ENCODE measurements at places on chromosomes 4 and X. TPM values are rescaled to one million over a fixed set of nuclear protein-coding genes. Genes with fewer than 3 reads are reported as not detected.
A peak's percentile ranks its signal among the peaks of the same experiment; 100 is the strongest.

- DNase-seq = no peak
These were observed 168.6 kb downstream of the COX18 start for GRCh38 chr4:72900952-72901351.

DNA sequence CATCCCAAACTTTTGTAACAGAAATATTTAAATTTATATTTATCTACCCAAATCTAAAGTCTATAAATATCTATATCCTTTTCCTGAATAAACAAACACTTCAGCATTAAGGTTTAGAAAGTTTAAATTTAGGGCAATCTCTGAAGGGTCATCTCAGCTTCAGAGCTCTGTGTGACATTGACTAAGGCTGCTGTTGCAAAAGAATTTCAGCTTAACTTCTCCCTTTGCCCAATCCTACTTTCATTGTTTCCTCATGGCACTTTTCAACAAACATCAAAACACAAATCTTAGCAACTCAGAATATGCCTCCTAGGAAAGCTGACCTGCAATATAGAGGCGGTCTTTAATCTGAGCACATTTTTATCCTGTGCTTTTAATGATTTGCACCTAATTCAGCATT, 79.7 kb upstream of the BANK1 start:
- no peak for DNase-seq

ITM2A gene
- 28.1 TPM for total RNA-seq

COL25A1 gene
- total RNA-seq = 0.55 TPM

GRCh38 chr4:39638354-39639239, at the start of gene SMIM14:
Gene SMIM14, minus strand, starts transcription at chr4:39638865. Its CDS starts 33,720 bp downstream, at chr4:39605145.
- peak; percentile 97 for DNase-seq

DNA sequence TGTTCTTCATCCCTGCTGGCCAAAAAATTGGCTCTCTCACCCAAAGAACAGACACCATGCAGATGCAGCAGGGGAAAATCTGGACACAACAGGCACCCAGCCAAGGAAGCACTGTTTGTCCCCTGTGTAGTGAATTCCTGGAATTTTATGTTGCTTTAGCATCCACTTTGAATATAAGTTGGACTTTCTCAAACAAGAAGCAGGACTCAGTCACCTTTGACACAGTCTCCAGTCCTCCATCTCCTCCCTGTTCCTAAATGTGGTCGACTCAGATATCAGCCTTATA, 11.8 kb downstream of the ZNF182 start:
- DNase-seq = no peak

FGFBP1 gene
- not detected for total RNA-seq

RNF128 gene
- total RNA-seq = 144 TPM

SPARCL1 gene
- 539 TPM for total RNA-seq

DNA sequence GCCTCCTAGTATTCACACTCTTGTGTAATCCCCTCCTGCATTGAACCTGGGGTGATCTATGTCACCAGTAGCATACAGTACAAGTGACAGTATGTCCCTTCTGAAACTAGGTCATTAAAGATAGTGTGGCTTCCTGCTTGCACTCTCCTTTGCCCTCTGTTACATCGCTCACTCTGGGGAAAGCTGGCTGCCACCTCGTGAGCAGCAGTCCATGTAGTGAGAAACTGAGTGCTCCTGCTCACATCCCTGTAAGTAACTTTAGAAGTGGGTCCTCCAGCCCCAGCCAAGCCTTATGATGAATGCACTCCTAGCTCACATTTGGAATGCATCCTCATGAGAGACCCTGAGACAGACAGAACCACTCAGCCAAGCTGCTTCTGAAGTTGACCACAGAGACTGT, 89.8 kb upstream of the TNIP3 start:
- no peak for DNase-seq

- no peak for DNase-seq
These were observed 29.8 kb downstream of the ACOX3 start for GRCh38 chr4:8410641-8411271.

ALAS2 gene
- 0.78 TPM for total RNA-seq

GRCh38 chr4:185730387-185730786, 81.6 kb downstream of the SORBS2 start:
- DNase-seq = no peak

- no peak for DNase-seq
These were observed 56.4 kb downstream of the C4orf33 start for GRCh38 chr4:129152350-129152749.

MAGEA8 gene
- total RNA-seq = not detected

CSAG2 gene
- not detected for total RNA-seq

DNA sequence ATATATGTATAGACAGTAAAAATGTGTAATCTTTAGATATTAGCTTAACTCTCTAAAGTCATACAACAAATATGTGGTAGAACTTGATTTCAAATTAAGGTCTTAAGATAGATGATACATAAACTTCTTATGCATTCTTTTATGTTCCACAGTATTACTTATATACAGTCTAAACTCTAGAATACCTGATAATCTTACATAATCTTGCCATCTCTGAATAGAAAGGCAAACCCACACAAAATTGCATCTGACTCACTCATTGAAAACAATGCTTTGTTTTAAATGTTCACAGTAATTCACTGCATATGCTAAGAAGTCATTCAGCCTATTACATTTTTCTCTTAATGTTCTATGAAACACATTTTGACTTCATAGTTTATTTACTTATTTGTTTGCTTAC, 10.1 kb downstream of the SULT1B1 start:
- DNase-seq = no peak

DNA sequence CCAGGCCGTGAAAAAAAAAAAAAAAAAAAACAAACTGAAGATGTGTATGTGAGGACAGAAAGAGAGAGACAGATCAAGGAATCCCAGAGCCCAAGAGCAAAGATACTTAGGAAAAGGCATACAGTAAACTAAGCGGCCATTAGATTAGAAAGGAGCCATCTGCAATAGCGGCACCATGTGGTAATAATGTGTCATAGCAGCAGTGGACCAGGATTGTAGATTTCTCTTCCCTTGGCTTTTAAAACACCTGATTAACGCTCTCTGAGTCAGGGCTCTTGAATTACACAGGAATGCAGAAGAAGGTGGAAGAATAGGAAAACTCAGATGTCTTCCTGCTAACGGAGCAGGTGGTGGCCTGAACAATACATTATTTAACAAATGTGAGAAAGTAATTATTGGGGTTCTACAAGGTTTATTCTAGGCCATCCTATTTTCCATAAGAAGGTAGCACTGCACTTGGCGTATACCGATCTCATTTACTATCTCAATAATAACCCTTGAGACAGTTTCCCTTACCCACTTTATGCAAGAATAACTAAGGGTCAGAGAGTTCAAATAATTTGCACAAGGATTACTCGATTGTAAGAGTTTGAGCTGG, 182.7 kb downstream of the KCNIP4 start:
- DNase-seq = peak; percentile 26

GRCh38 chr4:8274765-8275547, 5.4 kb downstream of the HTRA3 start:
- peak; percentile 80 for DNase-seq

GRCh38 chr4:165288639-165289422, 38.6 kb upstream of the MSMO1 start:
- no peak for DNase-seq

ITGB1BP2 gene
- 7.0 TPM for total RNA-seq

RGN gene
- 7.6 TPM for total RNA-seq

RAB9B gene
- total RNA-seq = 5.7 TPM

- no peak for DNase-seq
These were observed 41.5 kb downstream of the SOWAHB start for GRCh38 chr4:76856243-76857073.

HTN1 gene
- not detected for total RNA-seq

- no peak for DNase-seq
These were observed 21.6 kb downstream of the CCNG2 start for GRCh38 chr4:77178560-77178959.

DNA sequence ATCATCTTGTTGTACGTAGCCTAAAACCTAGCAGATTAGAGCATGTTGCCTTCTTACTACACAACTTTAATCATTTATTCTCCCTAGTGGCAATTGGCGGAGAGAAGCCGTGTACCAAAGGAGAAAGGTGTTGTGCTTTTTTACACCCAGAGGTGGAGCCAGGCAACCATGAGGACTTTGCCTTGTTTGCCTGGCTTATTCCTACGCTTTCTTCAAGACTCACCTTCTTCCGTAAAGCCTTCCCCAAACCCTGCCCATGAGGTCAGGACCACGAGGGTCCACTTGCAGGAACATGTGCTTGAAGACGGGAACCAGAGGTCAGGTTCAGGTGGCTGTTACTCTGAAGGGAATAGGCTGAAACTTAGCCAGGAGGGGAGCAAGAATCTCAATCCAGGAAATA, 290.5 kb downstream of the RAB28 start:
- no peak for DNase-seq

NAT8L gene
- total RNA-seq = 0.40 TPM

DNA sequence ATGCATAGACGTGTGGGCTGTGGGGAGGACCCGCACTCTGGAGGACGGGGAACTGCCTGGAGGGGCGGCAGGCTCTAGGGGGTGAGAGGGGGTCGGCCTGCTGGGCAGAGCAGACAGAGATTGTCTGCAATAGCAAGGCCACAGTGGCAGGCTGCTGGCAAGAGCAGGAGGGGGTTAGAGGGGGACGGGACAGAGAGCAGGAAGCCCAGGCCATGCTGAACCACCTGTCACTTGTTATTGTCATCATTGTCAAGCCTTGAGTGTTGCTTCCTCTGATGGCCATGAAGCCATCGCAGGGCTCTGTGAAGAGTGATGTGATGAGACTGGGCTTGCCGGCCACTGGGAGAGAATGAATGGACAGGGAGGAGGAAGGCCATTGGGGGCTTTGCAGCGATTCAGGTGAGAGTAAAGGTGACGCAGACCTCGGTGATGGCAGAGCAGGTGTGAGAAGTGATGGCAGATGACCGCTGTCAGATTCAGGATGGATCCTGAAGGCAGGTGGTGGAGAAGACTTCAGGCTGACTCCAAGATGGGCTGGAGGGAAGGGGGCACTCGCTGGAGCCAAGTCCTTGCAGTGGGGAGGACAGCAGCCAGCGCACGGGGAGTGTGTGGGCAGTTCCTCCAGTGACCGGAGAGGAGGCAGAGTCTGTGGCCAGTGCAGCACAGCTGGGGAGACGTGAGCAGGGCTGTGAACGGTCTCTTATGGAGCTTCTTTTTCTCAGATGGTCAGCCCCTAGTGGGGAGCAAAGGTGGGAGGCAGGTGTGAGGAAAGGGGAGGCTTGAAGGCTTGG, 43.6 kb downstream of the HTT-AS start:
- DNase-seq = no peak

DNA sequence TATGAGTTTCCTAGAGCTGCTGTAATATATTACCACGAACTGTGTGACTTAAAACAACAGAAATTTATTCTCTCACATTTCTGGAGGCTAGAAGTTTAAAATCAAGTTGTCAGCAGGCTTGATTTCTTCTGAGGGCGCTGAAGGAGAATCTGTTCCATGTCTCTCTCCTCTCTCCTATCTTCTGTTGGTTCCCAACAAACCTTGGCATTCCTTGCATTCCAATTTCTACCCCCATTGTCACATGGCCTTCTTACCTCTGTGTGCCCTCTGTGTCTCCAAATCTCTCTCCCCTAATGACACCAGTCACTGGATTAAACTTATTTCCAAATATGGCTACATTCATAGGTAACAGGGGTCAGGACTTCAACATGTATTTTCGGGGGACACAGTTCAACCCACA, 672.7 kb downstream of the RPA4 start:
- no peak for DNase-seq

GRCh38 chrX:100643212-100643611, 787 bp upstream of the SRPX2 start:
- no peak for DNase-seq

DNA sequence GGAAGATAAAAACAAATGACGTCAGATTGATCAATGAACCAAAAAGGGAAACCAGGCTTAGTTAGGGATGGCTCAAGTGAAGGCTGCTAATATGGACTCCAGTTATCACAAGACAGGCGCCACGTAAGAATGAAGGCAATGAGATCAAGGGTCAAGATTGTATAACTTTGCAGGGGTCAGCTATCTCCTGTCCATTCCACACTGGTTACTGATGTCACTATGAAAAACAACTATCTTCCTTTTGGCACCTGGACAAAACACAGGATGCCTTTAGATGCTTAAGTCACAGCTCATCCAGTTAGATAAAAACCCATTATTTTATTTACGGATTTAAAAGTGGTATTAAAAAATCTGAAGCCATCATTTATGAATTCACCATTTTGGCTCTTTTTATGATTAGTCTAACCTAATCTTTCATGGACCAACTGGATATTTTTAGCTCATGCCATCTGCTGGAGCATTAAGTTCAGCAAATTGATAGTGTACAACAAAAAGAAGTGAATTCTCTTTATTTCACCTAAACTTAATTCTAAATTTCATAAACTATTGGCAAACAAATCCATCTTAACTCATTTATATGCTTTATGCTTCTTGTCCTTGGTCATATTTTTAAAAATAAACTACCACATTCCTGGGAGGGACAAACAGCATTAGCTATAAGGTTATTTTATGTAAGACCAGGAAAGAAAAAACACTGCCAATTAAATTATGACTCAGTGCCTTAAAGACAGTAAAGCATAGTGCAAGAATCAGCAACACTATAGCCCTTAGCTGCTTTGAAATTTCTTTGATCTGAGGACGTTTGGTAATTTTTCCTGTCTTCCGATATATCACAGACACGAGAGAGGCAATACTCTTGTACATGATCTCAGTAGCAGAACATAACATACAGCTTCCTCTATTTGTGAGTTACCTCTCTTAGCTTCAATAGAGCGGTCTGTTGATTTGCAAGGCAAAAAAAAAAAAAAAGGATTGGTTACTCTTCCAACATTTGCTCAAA, 27.0 kb downstream of the DHX15 start:
- no peak for DNase-seq

Data from mucosa of gallbladder (tissue), 1 donor.